ENCODE measurements at places on chromosomes 3 and 15.

- no peak for DNase-seq
These were observed 80.7 kb downstream of the KLF13 start for GRCh38 chr15:31407376-31407775.

- DNase-seq: no peak
These were observed 2.0 kb upstream of the NR1I2 start for GRCh38 chr3:119779731-119780383.

DNA sequence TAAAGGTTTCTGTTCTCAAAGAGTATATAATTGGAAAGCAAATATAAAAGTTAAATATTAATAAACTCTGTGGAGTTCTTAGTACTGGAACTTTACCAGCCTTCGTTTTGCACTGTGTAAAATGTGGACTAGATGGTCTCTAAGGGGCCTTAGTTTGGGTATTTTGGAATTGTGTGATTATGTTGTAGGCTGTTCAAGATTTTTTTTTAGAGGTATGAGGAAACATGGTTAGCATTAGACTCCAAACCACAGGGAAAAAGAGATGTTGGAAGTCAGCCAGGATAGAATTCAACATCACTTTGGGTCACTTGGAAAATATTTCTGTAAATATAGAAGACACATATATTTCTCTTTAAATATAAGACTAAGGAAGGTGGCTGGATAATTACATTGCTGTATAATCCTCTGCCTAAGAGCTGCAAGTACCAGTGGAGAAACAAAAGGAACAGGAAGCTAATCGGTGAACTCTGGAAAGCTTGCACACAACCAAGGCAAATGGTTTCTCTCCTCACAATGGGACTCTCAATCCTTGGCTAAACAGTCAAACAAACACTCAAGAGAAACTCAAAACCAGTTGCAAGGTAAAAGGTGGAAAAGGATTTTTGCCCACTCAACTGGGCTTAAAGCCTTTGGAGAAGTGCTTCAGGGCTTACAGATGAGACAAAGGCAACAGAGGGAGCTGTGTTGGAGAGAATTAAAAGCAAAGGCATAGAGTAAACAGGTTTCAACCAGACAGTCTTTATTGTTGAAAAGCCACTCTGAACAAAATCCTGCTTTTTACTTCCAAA is 141.7 kb downstream of the NR1D2 start:
- DNase-seq: no peak

- no peak for DNase-seq
These were observed 1.7 kb upstream of the SLC4A7 start for GRCh38 chr3:27485866-27486265.

- DNase-seq: no peak
These were observed 31.2 kb downstream of the PLA1A start for GRCh38 chr3:119628816-119629445.

DNA sequence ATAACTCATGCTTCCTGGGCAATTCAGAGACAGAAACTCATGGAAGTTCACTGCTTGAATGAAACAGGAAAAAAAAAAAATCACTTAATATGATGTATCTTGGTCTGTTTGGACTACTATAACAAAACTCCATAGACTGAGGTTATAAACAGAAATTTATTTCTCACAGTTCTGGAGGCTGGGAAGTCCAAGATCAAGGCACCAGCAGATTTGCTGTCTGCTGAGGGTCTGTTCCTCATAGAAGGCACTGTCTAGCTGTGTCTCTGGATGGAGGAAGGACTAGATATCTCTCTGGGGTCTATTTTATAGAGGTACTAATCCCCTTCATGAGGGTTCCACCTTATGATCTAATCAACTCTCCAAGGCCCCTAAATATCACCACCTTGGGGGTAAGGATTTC is 119.3 kb downstream of the IGF2BP2 start:
- no peak for DNase-seq

- no peak for DNase-seq
These were observed 65.5 kb upstream of the SLC7A14 start for GRCh38 chr3:170651260-170651845.

DNA sequence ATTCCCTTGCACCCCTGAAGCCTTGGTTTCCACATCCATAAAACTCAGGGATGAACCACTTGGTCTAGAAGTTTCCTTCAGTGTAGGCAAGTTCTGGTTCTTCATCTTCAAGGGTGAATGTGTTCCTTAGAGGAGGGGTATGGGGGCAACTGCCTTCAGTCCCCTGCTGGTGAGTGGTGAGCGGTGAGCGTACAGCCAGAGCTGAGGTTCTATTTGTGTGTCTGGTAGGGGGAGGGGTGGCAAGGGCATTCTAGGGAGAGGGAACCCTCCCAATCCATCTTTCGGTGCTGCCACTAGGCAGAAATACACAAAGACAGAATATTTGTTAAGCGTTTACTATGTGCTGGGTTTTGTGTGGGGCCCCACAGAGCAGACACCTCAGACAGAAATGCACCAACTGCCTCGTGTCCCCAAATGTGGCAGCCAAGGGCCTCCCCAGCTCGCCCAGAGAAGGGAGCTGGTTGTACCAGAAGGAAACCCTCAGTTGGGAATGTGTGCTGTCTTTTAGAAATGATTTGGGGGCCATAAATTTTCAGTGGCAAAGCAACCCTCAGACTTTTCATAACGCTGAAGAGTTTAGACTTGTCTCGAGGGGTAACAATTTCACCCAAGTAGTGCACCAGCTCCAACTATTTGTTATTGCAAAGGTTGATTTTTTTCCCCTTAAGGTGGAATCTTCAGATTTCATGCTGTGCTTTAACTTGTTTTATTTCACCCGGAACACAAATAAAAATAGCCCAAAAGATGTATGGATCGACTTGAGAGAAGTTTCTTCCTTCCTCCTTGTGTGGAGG is 137.6 kb downstream of the FBLN2 start:
- DNase-seq: no peak

DNA sequence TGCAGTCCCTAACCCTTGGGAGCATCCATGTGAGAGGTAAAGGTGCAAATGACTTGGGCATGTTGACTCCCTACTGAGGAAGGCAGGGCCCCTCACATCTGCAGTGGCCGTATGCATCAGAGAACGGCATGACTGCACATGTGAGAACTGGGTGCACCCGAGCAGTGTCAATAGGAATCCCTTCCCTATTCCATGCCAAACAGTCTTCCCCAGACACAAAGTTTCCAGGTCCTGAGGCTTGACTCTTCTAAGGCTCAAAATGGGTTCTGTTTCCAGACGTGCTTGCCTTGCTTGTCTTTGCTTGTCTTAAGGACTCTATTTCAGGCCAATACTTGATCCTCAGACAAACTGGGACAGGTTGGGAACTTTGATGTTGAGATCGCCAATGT is 20.5 kb upstream of the ANPEP start:
- no peak for DNase-seq

DNA sequence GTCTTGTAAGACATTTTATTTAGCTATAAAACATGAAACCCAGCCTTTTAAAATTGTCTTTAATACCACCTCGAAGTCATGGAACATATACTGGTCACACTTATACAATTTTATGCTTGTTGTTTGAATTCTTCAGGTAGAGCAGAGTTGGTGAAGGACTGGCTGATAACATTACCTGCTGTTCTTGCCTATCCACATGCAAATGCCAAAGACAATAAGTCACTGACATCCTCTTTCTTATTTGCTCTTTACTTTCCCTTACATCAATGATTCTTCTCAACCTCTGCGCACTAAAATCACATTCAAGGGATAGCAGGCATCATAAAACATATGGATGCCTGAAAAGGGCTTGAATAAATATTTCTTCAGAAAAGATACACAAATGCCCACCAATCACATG is 392.5 kb upstream of the ATP11B start:
- no peak for DNase-seq

DNA sequence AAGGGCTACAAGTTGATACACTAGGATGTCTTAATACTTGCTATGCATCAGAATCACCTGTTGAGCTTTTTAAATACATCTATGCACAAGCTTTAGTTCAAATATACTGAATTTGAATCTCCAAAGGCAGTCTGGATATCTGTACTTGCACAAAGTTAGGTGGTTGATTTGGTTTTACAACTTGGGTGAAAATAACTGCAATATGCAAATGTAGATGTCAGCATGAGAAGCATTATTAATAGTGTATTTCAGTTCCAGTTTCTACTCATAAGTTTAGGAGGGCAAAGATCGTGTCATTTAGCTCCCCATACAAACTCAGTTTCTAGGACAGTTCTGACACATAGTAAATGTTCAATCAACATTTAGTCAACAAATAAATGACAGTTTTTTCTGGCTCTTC is 25.6 kb downstream of the IQCB1 start:
- DNase-seq: no peak

GRCh38 chr3:16667633-16668032 is 62.4 kb upstream of the DAZL start:
- no peak for DNase-seq

GRCh38 chr15:97319291-97319690 is 641.2 kb upstream of the ARRDC4 start:
- no peak for DNase-seq

DNA sequence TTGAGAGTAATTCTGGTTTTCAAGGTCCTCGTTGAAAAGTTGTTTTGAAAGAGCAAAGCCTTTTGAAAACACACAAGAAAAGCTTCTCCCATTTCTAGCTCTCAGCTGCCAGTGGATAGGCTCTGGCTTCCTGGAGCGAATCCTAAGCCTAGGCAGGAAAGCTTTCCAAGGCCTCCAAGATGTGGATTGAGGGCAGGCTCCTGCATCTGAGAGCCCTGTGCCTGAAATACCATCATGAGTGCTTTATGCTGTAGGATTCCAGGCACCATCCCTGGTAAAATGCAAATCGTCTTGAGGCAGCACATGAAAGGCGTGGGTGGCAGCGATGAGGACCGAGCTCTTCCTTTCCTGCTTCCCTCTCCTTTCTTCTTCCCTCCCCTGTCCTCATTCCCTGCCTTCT is 60.7 kb upstream of the CORO2B start:
- no peak for DNase-seq

GRCh38 chr15:70267879-70268278 is 170.2 kb upstream of the TLE3 start:
- DNase-seq: no peak

DNA sequence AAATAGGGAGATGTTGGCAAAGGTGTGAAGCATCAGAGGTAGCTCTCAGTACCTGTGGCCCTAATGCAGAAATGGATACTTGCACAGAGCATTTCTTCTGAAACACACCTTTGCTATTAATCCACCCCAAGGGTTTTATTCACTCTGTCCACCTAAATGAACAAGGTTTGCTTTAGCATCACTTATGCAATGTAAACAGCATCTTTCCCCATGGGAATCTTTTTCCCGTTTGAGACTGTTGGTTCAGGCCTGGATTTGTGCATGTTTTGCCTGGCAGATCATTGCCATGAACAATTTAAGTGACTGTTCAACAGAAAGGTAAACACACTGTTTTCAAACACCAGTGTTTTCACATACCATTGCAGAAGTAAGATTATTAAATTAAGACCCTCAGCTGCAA is 508.3 kb downstream of the SOX2 start:
- DNase-seq: no peak

DNA sequence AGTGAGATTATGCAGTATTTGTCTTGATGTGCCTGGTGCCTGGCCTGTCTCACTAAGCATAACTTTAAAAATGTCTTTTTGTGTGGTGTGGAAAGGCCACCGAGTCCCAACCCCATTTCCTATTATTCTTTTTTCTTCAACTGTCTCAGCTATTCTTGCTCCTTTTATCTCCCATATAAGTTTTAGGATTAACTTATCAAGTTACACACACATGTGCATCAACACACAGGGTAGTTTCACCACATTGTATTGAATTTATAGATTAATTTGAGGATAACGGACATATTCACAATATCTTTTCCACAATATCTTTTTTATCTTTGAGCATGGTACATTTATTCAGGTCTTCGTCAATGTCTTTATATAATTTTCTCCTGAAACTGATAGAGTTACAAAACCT is 127.6 kb downstream of the RYR3 start:
- no peak for DNase-seq

DNA sequence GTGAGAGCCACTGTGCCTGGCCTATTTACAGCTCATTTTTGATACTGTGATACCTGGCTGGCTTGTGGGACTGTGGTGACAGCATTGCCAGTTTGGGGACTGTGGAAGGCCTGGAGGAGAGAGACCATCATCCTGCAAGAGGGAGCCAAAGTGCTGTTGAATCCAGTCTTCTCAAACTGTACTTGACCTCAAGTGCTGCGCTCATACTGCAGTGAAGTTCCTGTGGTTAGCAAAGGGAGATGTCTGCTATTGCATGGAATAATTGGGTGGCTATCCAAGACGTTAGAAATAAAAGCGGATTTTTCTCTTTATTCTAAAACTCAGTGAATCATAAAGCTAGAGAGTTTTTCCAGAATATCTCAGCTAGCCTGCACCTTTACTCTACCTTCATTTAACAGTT is 83.4 kb downstream of the CCK start:
- DNase-seq: no peak

DNA sequence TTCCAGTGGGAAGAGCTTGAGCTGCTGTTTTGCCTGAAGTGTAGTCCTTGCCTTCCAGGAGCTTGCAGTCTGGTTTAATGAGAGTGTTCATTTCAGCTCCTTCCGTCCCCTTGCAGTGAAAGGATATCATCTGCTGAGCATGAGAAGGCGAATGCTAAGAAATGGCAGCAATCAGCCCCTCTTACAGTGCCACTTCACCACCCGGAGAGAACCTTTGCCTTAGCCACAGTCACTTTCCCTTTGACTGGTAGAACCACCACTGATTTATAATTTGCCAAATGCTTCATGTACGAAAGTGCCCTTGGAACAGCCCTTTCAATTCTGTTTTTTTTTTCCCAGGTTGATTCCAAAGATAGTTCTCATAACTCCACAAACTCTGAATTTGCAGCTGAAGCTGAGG is 11.5 kb downstream of the TATDN2 start:
- no peak for DNase-seq

GRCh38 chr3:134237454-134238145 is 13.1 kb downstream of the RYK start:
- DNase-seq: no peak

DNA sequence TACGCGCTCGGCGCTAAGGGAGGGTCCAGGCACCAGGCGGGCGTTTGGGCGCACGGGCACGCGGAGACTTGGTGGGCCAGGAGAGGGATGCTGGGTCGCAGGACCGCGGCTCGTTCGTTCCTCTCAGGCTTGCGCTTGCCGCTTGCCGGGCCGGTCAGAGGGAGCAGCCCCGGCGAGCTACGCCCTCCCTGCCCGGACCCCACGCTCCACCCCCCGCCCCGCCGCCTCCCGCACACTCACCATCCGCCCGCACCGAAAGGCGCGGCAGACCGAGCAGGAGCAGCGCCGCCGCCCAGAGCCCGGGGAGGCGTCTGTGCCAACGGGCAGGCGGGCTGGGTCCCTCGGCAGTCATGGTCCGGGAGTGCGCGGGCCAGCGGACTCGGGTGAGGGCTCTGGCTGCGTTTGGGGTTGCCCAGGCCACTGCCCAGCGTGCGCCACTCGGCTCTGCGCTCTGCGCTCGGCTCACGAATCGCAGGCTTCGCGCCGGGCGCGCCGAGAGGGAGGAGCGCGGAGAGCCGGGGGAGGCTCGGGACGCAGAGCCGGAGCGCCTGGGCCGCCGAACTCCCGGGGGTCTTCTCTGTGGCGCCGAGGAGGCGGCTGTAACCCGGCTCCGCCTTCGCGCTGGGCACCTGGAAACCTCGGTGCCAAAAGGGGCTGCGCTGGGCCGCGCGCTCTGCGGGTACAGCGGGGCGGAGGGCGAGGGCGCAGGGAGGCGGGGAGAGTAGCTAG is at the start of gene SUSD5:
TSS of gene SUSD5 (minus strand) at position 365 of the 729 bp plus-strand sequence. CDS start at position 352, 13 bp downstream.
- DNase-seq: no peak
